ENCODE measurements at places on chromosomes 3 and 15. TPM values are rescaled to one million over a fixed set of nuclear protein-coding genes. Genes with fewer than 3 reads are reported as not detected.

NR1I2 gene
- not detected for total RNA-seq

STX19 gene
- total RNA-seq: not detected

EOMES gene
- 0.64 TPM for total RNA-seq

NR2E3 gene
- not detected for total RNA-seq

EXD1 gene
- 0.33 TPM for total RNA-seq

MESP1 gene
- 5.5 TPM for total RNA-seq

MYL3 gene
- not detected for total RNA-seq

CRYGS gene
- 1.4 TPM for total RNA-seq

Data from A549 treated with GW870086 at 1 μM for 4 hours (cell line).